ELF-1 (cell line): ENCODE measurements at places on chromosomes 1 and 21.
A peak's percentile ranks its signal among the peaks of the same experiment; 100 is the strongest.

- DNase-seq: no peak
Observed at GRCh38 chr1:81499487-81499886, 301.2 kb upstream of the ADGRL2 start.

GRCh38 chr1:184940694-184941409 is 33.5 kb downstream of the NIBAN1 start:
- DNase-seq: no peak

DNA sequence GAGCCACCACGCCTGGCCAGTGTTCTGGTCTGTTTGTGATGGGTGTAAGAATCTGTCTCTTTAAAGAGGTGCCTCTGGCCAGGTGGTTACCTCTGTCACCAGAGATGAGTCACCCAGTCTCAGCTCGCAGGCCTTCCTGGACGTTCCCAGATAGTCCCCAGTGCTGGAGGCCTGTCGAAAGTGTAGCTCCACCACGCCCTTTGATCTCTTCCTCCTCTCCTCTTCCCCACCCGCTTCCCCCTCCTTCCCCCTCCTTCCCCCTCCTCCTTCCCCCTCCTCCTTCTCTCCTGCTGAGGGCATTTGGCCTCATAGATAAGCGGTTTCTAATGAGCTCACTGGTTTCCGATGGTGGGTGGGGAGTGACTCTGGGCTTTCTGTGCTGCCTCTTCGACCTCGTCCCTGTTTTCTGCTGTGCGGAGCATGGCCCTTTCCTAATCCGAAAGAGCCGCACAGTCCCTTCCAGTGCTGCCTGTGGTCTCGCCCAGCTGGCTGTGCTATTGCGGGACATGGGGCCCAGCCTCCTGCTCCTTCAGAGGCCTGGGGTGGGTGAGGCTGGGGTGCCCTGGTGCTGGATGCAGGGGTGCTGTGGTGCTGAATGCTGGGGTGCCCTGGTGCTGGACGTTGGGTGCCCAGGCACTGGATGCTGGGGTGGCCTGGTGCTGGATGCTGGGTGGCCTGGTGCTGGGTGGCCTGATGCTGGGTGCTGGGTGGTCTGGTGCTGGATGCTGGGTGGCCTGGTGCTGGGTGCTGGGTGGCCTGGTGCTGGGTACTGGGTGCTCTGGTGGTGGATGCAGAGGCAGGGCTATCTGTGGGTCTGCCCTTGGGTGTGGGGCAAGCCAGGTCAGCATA is 19.2 kb downstream of the AGPAT3 start:
- DNase-seq: peak; percentile 89

DNA sequence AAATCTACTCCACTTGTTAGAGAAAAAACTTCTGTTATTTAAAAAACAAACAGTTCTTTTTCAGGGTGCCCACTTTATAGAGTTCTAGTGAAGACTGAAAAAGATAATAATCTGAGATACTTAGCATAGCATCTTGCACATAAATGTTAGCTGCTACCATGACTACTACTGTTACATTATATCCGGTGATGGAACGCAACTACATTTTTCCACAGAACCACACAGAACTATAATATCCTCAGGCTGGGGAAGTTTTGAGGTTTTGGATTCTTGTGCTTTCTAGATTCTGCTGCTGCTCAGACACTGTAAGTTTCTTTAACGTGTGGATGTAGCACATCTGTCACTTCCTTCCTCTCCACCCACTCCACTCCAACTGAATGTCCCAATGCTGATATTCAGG is 110.3 kb downstream of the PTPN14 start:
- DNase-seq: no peak

- DNase-seq: no peak
Observed at GRCh38 chr1:92934395-92935378, 26.6 kb downstream of the DIPK1A start.
